ENCODE measurements at places on chromosomes 5 and 9. TPM values are rescaled to one million over a fixed set of nuclear protein-coding genes. Genes with fewer than 3 reads are reported as not detected.

IRF1 gene
- 15.3 TPM for total RNA-seq

GRCh38 chr5:32298059-32298415 is 14.7 kb downstream of the MTMR12 start:
- no peak for DNase-seq

DNA sequence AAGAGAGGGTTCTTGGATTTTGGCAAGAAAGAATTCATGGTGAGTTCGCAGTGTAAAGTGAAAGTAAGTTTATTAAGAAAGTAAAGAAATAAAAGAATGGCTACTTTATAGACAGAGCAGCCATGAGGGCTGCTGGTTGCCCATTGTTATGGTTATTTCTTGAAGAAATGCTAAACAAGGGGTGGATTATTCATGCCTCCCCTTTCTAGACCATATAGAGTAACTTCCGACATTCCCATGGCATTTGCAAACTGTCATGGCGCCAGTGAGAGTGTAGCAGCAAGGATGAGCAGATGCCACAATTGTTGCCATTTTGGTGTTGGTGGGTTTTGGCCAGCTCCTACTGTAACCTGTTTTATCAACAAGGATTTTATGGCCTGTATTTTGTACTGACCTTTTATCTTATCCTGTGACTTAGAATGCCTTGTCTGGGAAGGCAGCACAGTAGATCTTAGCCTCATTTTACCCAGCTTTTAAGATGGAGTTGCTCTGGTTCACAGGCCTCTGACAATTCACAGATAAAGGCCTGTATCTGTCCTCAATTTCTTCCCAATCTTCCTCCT is 1026.1 kb upstream of the DMAC1 start:
- no peak for DNase-seq

DNA sequence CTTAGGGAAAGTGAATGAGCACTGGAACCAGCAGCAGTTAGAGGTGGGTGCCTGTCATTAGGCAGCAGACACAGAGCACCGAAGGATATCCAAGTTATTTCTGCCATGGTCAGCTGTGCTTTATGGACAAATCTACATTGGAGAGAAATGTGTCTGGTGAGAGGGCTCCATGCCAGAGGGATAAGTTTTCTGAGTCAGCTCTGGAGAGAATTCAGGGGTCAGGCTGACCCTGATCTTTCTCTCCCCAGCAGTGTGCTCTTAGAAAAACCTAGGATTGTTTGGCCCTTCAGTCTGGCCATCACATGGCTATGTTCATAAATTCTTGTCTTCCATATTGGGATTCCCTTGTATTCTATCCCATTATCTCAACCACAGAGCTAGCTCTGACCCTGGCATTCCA is 8.9 kb upstream of the IL17B start:
- DNase-seq = peak; percentile 70

DNA sequence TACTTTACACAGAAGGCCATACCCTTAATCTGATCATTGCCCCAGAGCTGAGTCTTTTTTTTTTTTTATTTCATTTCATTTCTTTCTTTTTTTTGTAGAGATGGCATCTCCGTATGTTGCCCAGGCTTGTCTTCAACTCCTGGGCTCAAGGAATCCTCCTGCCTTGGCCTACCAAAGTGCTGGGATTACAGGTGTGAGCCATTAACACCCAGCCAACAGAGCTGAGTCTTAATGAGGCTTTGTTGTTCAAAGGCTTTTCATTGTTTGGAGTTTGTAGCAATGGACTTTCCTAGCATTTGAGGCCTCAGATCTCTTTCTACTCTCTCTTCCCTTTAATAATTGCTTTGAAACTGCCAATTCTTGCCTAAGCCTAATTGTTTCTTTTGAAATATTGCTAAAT is 176.5 kb upstream of the FBN2 start:
- no peak for DNase-seq

DNA sequence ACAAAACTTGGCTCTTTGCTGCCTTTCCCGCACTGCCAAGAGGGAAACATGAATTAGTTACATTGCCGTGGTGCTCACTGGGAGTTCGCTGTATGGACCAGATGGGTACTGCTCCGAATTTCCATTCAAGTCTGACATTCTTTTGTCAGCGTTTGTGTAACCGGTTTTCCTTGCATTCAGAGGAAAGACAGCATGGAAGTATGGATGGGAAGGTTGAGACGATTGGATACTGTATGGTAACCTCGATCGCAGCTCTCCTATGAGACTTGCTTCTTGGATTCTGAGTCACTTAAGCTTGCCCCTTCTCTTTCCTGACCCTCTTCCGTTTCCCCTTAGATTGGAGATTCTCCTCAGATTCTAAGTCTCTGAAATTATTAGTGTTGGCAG is 625 bp upstream of the UBLCP1 start:
- DNase-seq = no peak

GRCh38 chr5:116492016-116492623 is 82.5 kb downstream of the SEMA6A start:
- DNase-seq = no peak
